ENCODE measurements at places on chromosomes 1 and 21.

- DNase-seq, result no peak
Observed at GRCh38 chr21:36048357-36048756, 12.0 kb downstream of the SETD4 start.

GRCh38 chr1:205068457-205069040, 15.7 kb downstream of the TMEM81 start:
- no peak for DNase-seq

DNA sequence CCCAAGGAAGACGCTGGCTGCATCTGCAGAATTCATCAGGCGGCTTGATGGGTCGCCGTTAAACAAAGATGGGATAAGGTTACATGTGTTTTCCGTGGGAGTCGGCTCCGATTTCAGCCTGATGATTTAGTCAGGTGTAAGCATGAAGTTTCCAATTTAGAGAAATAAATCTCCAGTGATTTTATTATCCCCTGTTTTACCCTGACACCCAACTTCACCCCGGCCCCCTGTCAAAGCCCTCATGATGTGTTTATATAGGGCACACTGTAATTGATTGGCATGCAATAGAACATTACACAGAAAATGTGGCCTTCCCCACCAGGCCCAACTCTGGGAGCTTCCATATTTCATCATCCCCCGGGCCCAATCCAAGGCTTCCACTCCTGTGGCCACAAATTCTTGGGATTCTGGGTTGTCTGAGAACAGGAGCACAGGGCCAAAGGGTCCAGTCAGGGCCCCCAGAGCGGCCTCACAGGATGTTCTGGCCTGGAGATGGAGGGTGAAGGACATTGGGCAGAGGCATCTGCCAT, 72.5 kb downstream of the FOXD2 start:
- DNase-seq, result no peak

DNA sequence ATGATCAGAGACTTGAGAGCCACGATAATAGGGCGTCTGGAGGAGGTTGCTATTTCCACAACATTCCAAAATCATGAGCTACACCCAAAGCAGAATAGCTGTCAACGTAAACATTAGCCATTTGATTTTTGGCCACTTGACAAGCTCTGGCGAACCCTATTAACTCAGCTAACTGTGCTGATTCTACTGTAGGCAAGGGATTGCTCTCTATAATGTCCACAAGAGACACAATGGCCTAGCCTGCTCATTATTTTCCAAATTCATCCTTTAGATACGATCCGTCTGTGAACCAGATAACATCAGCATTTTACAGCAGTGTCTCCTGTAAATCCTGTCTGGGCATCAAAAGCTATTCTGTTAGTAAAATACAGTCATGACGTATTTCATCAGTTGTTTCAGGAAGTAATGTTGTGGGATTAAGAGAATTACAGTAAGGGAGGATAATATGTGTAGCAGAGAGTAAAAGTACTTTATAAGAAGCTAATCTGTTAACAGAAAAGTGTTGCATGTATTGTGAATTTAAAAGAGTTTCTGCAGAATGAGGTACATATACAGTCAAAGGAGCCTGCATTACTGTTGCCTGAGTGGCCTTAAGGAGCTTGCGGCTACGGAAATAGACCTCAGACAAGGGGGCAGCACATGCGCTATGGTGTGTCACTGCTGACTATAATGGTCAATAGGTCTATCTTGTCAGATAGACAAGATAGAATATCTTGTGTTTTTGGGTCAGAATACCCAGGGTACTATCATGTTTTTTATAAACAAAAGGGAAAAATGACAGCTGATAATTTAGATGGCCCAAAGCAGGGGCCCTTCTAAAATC, 44.9 kb upstream of the TINAGL1 start:
- no peak for DNase-seq

DNA sequence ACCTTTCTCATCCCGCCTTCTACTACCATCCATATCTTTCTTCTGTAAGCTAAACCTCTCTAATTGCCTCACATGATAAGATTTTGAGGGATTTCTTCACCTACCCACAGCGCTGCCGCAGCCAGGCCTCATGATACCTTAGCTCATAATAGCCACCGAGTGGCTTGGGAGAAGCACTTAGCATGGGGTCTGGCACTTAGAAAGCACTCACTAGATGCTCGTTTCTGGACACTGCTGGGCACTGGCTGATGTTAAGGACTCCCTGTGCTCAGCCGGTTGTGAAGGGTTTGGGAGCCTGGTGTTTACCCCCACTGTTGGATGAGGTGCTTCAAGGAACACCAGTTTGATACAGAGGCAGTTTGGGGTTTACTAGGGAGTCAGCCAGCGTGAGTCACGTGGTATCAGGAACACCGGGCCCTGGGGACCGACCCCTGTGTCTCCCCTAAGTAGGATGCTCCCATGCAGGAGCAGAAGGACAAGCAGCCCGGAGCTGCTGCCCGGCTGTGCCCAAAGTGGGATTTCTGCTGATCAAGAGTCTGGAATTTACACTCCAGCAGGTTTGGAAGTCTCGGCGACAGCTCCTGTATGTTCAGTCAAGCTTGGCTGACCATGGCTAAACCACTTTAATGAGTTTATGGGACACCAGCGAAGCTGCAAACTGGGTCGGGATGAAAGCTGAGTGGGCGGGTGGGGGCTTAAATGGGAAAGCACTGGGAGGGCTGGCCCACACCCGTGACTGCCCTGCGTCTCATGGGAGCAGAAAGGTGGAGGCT, 63.3 kb downstream of the GALNT2 start:
- no peak for DNase-seq

DNA sequence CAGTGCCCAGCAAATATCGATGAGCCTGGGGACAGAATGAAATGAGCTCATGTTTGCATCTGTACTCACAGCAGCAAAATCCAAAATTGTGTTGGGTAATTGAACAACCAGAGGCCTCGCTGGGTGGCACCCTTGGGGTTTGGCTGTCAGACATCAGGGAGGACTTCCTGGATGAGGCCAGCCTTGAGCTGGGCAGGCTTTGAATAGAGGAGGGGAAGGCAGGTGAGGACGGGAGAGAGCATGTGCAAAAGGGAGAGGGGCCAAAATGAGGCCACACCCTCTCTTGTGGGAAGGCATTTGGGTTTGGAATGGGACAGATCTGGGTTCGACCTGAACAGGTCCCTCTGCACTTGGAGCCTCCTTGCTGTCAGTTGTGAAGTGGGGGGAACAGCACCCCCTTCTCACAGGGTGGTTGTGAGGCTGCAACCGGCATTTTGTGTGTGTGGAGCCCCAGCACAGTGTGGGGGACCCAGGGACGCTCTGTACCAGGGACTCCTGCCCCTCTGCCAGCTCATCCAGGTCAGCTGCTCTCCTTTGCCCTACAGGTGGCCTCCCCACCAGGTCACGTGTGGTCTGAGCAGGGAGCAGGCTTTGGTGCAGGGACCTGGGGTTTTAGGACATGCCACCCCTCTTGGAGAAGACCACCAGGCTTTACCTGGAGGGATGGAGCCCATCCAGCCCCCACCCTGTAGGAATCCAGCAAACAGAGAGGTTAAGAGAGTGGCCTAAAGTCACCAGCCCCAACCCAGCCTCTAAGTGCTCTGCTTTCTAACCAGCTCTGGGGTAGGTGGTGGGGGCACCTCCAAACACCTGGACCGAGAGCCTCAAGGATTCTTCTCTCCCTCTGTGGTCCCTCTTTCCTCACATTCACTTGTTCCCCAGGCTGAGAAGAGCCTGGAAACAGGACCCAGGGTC, 521.8 kb downstream of the PTPRU start:
- DNase-seq, result no peak

DNA sequence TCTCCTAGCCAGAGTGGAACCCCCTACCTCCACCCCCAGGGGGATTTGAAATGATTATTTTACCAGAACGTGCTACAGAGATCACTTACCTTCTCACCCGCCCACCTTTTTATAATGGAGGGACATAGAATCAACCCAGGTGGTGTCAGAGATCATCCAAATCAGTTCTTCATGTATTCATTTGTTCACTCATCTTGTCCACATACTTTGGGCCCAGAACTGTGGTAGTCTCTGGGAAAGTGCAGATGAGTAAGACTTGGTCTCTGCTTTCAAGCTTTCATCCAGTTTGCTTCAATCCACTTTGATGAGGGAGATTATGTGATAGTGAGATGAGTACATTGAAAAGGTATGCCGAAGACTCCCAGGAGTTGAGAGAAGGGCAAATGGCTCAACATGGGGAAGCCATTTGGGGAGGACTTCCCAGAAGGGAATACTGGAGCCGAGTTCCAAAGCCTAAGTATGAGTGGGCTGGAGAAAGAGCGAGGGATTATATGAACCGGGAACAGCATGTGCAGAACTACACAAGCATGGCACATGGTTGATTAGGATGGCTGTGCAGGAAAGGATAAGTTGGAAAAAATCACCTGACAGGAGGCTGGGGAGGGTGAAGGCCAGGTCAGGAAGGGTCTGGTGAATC, 1.9 kb downstream of the FGGY start:
- DNase-seq, result no peak
